Activated CD4-positive, CD25-positive, alpha-beta regulatory T cell treated with anti-CD3 and anti-CD28 coated beads, Interleukin-2, amount 50 U/mL, for 16 hours (primary cell): ENCODE measurements at places on chromosomes 5 and 9.

GRCh38 chr9:73643379-73644013 lies 491.8 kb downstream of the ANXA1 start:
- DNase-seq: no peak

DNA sequence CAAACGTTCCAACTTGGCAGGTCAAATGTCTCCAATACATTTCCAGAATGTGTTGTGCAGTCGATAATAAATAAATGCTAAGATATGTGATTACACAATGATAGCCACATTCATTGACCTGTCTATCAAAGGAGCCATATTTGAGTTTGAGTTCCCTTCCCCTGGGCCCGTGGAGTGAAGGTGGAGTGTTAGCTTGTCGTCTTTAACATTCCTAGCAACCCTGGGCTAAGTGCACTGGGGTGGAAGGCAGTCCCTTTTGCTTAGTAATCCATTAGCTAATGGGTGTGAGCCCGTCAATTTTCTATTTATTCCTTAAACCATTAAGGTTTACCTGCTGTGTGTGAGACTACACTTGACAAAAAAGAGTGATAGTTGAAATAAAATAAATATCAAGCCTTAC lies 415.2 kb downstream of the EBF1 start:
- DNase-seq: no peak

- no peak for DNase-seq
Observed at GRCh38 chr5:135678640-135679268, 100.0 kb upstream of the CXCL14 start.

GRCh38 chr5:151125421-151125820 lies 32.2 kb downstream of the ANXA6 start:
- DNase-seq: no peak

DNA sequence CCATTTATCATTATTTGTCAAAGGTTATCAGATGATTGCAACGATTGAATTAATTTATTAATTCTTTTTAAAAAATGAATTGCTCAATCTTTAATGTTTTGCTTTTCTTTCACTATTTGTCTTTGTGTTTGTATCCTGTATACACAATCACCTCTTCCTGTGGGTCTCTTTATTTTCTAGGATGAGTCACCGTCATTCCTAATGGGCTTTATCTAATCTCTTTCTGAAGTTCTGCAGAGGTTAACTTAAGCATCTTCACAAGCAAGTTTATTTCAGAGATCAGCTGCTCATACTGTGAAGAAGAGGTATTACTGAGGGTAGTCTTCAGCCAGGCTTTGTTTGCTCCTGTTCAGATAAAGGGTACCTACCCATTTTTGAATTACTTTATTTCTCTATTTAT lies 323.9 kb downstream of the NNT start:
- DNase-seq: no peak

GRCh38 chr5:128535251-128535650 lies 2.8 kb downstream of the FBN2 start:
- no peak for DNase-seq
